ENCODE measurements at places on chromosomes 1 and 21.

DNA sequence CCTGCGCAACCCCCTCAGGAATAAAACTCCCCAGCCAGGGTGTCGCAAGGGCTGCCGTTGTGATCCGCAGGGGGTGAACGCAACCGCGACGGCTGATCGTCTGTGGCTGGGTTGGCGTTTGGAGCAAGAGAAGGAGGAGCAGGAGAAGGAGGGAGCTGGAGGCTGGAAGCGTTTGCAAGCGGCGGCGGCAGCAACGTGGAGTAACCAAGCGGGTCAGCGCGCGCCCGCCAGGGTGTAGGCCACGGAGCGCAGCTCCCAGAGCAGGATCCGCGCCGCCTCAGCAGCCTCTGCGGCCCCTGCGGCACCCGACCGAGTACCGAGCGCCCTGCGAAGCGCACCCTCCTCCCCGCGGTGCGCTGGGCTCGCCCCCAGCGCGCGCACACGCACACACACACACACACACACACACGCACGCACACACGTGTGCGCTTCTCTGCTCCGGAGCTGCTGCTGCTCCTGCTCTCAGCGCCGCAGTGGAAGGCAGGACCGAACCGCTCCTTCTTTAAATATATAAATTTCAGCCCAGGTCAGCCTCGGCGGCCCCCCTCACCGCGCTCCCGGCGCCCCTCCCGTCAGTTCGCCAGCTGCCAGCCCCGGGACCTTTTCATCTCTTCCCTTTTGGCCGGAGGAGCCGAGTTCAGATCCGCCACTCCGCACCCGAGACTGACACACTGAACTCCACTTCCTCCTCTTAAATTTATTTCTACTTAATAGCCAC lies 696 bp downstream of the TGFB2 start:
- DNase-seq: no peak

DNA sequence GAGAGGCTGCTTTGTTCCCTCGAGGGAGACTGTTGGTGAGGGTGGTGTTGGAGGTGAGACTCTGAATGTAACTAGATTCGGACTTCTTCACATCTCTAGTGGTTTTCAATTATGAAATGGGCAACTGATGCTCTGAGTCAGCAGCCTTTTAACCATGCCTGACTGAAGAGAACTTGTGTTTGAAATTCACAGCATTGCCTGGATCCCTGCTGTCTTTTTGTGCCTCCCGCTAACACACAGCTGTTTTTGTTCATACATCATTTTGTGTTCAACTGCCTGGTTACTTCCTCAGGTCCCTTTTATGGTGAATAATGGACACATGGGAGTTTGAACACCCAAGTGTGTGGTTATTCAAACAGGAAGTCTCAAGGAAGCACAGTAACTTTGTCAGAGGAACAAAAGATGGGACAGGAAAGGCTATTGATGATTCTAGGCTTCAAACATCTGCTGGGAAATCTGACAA lies 16.8 kb downstream of the LAMC1 start:
- DNase-seq: no peak

DNA sequence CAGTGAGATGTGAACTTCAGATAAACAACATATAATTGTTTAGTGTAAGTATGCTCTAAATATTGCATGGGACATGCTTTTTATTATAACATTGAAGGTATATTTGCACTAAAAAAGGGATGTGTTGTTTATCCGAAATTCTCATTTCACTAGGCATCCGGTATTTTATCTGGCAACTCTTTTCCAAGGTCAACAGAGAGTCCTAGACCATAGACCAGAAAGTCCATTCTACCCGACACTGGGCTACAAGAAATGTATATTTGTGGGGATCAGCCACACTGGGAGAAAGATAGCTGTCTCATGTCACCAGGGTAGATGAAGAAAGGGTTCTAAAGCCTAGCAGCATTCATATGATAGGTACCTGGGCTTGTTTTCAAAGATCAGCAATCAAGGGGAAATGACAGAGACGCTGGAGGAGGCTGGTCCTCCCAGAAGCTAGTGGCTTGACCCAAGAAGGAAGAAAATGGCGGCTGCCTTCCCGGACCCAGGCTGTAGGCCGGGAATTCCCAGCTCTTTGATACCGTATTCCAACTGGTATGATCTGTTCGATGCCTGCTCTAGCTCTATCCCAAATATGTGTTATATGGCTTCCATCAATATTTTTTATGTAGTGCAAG lies 161.1 kb upstream of the IRF2BP2 start:
- DNase-seq: no peak

DNA sequence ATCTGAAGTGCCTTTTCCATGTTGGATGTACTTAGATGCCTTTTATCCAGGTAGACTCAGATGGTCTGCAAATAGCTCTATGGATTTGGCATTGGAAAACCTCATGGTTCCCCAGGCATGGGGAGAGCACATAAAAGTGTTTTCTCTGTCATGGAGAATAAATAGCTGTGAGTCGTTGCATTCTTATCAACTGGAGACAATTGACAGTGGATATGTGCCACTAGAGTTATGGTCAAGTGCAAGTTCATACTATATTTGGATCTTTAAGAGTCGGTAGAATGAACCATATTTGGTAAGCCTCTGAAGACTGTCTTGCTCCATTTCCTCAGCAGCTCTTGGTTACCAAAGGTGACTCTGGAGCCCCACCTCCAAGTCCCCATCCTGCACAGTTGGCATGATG lies 83.7 kb downstream of the ROR1 start:
- no peak for DNase-seq

GRCh38 chr1:8956461-8957349 lies 11.0 kb downstream of the CA6 start:
- DNase-seq: no peak

DNA sequence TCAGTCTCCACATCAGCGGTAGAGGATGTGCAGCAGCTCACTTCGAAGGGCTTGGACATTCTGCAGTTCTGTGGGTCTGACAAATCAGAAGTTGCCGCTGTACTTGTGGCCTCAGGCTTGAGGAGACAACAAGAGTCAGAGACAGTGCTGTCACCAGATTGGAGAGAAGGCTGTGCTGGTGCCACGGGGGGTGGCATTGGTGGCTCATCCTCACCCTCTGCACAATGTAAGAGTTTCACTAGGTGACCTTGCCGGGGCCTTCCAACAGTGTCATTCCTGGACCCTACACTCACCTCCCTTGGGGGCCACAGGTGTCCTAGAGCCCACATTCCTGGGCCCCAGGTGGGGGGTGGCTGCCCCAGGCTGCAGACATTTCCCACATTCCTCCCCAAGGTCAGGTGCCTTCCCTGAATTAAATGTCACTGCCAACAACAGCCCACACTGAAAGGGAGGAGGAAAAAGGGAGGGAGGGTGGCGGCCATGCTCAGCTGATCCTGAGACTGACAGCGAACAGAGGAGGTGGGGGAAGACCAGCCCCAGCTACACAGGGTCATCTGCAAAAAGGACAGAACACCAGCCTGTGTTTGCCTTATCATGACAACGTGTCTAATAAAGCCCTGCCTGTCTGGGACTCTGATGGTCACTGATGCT lies 46.4 kb downstream of the TMCC2 start:
- no peak for DNase-seq

DNA sequence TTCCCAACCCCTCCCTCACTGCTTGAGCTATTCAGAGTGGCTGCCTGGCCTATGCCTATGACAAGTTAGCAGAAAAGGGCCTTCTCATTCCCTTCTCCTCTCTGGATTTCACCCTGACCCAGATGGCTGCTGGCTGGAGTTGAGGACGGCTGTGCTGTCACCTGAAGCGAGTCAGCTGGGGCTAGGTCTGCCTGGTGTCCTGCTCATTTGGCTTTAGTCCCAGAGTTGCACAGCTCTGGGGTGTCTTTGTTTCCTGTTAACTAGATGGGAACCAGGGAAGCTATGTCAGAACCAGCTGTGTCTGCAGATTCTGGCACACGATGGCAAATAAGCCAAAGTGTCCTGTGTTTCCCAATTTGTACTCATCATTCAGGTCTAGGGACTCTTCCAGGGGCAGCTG lies 52.9 kb downstream of the CNIH3 start:
- no peak for DNase-seq

DNA sequence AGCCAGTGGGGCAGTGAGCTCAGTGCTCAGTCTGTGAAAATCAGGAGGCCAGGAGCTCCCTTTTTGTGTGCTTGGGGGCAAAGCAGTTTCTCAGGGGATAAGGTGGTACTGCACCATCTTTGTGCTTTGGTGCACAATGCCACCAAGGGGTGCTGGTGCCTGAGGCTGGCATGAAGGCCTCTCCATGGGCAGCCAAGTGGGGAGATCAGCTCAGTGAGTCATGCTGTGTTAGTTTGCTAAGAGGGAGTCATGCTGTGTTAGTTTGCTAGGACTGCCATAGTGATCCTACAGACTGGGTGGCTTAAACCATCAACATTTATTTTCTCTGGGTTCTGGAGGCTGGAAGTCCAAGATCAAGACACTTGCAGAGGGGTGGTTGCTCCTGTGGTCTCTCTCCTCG lies 428.1 kb downstream of the PRDM2 start:
- DNase-seq: no peak

DNA sequence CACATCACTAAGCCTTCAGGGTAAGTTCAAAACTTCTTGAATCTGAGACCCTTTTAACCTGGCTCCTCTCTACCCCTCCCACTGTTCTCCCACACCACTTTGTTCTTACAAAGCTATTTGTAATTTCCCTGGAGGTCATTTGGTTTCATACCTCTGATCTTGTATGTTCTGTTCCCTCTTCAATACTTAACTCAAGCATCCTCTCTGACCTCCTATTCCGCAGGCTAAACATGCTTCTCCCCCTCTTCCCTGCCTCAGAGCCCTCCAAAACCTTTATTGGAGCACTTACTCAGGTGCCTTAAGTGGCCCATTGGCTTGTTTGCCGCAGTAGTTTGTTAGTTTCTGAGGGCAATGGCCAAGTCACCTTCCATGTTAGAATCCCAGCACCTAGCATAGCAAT lies 54.8 kb downstream of the SSX2IP start:
- DNase-seq: no peak

Measured in effector memory CD4-positive, alpha-beta T cell (primary cell).